ENCODE measurements at places on chromosomes 16 and 17.

DNA sequence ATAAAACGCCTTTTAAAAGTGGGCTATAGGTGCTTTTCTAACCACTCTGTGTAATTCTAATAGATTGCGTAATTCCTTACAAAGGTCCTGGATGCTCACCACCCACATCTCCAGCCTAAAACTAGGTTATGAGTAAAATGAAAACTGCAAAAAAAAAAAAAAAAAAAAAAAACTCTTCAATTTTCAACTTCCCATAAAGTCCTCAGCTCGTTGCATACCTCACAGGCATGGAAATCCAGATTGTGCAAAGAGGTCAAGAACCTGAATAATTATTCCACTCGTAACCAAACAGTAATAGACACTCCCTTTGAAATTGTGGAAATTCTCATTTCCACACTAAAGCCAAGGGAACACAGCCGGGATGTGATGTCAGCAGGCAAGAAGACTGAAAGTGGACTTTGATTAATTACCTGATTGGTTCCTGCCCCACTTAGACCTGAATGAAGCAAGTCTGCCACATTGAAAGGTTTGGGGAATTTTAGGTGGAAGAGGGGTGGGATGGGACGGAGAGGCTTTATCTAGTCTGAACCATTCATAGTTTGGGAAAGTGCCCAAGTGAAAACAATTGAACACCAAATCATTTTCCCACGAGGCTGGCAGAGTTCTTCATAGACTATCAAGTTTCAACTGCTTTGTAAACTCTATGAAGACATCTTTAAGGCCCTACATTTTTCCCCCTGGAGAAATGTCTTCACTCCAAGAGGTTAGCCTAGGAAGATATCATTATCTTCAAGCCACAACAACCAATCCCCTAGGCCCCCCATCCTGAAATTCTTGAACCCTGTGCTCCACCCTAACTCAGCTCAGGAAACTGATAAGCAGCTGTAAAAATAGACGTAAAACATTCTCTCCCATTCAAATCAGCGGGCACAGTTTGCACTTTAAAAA, 49.1 kb upstream of the TANC2 start:
- peak; percentile 33 for DNase-seq

- DNase-seq: peak; percentile 81
Measured at GRCh38 chr16:58515125-58515870, at the start of gene SETD6. Gene SETD6 (plus strand): TSS chr16:58515517. CDS start chr16:58515538, 21 bp downstream.

- DNase-seq: no peak
Measured at GRCh38 chr17:7650509-7651096, at the start of gene ATP1B2. Gene ATP1B2 (plus strand): TSS chr17:7650926. CDS start chr17:7651519, 593 bp downstream.

- peak; percentile 98 for DNase-seq
Measured at GRCh38 chr16:14285513-14286367, 214.6 kb downstream of the MRTFB start.

GRCh38 chr17:48613862-48614694, 1.0 kb downstream of the HOXB8 start:
- no peak for DNase-seq

DNA sequence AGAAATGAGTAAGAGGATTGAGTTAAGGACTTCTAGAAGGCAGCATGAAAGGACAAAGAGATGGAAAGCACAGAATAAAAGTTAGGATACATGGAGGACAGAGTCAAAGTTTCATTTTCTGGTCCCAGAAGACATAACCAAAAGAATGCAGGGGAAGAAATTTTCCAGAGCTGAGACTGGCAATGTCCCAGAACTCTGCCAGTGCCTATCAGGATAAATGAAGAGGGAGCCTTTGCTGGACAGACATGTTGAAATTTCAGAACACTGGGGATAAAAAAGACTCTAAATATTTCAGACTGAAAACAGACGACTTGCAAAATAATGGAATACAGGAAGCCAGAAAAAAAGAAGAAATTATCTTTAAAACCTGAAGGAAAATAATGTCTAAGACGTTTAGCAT, 55.7 kb downstream of the NT5M start:
- DNase-seq: no peak

DNA sequence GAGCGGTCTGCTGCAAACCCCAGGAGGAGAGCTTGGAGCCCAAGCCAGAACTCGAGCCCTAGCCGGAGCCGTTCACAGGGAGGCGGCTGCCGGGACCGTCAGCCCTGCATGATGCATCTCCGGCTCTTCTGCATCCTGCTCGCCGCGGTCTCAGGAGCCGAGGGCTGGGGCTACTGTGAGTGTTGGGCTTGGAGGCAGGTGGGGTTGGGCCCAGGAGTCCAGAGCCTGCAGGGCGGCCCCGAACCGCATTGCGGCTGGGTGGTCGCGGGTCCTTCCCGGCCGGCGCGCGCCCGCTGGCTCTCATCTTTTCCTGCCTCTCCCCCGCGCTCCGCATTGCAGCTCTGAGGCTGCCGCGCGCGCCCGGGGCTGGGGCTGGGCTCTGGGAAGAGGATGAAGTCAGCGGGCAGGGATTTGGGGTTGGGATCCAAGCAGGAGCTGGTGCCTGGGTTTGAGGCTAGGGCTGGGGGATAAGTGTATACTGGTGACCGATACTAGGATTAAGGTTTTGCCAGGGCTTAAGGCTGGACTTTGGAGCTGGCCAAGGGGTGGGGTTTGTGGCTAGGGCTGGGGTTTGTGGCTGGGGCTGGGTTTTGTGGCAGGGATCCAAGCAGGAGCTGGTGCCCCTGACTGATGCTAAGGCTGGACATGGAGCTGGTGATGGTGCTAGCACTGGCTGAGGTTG, 532 bp downstream of the CNTNAP1 start:
- peak; percentile 41 for DNase-seq

GRCh38 chr17:76997981-76998531, 129.9 kb downstream of the MGAT5B start:
- peak; percentile 50 for DNase-seq

GRCh38 chr16:75495076-75495674, at the start of gene CHST6:
Gene CHST6 (minus strand): TSS chr16:75495441. CDS start chr16:75479828, 15,613 bp downstream.
- peak; percentile 50 for DNase-seq

GRCh38 chr16:5058476-5058875, 7.3 kb downstream of the C16orf89 start:
- DNase-seq: peak; percentile 37

- peak; percentile 77 for DNase-seq
Measured at GRCh38 chr16:86509759-86510464, 415 bp upstream of the FOXF1 start.

DNA sequence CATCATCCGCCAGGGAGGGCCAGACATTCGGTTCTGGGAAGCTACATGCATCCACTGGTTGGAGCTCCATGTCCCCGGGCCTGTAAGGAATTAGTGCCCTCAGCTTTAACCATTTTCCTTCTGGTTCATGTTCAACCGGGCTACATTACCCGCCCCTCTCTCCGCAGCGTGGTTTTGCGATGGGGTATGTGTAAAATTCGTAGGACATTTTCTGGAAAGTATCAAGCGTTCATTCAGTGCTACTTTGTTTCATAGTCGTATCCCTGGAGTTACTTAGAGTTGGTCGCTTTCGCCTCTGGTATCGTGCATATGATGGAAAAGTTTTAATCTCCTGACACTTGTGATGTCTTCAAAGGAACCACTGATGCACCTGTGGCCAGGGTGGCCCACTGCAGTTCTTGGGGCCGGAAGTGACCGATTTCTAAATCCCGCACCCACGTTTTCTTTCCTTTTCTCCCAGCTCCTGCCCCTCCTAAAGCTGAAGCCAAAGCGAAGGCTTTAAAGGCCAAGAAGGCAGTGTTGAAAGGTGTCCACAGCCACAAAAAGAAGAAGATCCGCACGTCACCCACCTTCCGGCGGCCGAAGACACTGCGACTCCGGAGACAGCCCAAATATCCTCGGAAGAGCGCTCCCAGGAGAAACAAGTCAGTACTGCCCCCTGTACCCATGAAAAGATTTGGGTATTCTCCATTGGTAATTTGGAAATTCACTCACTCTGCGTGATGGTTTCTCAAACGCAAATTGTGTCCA, 637 bp downstream of the RPL23A start:
- DNase-seq: no peak

- no peak for DNase-seq
Measured at GRCh38 chr17:29948448-29949215, 7.2 kb downstream of the EFCAB5 start.

- DNase-seq: no peak
Measured at GRCh38 chr16:4656221-4656620, 31.6 kb downstream of the MGRN1 start.

DNA sequence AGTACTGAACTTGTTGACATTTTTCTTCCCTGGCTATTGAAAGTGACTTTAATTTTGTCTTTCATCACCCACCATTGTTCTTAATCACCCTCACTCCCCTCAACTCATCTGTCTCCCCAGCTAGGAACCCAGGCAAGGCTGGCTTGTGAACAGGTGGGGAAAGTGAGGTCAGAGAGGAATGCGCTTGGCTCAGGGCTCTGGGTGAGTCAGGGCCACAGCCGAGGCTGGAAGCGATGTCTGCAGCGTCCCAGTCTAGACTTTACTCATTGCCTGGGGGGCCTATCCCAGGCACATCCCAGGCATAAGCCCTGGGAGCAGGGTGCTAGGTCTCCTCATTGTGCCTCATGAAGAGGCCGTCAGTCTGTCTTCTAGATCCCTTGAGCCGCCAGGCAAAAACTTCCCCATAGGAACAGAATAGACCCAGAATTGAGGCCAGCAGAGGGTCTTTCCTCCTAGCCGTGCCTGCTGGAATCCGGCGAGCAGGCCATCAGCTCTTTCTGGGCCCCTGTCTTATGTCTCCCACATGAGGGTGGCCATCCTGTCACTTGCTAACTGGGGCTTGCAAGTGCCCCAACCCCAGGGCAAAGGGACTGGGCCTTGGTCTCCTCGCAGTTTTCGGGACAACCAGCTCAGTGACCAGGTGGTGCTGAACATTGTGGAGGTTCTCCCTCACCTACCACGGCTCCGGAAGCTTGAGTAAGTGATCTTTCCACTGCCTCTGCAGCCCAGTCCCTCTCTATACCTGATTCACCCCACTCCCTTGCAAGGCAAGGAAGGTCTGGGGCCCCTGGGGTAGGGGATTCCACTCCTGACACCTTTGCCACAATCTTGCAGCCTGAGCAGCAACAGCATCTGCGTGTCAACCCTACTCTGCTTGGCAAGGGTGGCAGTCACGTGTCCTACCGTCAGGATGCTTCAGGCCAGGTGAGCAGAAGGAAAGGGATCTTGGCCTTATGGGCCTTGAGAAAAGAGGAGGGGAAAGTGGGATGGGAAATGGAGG, 40.1 kb downstream of the NLRC5 start:
- DNase-seq: peak; percentile 83

GRCh38 chr17:8237175-8237574, 10.7 kb downstream of the CTC1 start:
- no peak for DNase-seq

DNA sequence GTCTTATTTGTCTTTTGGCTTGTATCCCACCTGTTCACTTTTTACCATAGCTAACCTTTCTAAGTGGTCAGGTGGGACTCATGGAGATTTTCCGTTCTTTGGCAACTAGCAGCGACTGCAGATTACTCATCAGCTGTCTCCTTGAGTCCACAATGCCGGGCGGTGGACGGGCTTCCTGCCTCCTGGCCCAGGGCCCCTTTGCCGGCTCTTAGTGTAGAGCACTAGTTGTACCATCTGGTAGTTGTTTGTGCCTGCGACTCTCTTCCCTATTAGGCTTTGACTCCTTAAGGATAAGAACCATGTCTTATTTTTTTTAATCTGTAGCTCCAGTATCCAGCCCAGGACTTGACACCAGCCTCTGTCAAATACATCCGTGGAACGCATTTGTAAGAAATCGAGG, 399.9 kb downstream of the WWOX start:
- no peak for DNase-seq

DNA sequence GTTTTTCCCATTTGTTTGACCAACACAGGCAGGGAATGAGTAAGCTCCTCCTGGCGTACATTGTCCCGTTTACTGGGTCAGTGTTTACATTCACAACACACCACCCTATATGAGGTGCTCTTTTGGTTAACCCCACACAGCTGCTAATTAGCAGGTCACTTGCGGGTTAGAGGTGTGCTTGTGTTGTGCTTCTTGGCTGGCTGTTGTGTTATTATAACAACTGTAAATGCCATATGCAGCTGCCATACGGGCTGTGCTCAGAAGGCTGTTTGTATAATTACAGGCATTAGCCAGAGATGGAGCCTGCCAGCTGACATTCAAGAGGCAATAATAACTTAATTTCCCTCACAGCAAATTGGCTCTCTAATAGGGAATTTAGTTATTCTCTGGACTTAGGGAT, 205.1 kb upstream of the ELAC2 start:
- DNase-seq: no peak

DNA sequence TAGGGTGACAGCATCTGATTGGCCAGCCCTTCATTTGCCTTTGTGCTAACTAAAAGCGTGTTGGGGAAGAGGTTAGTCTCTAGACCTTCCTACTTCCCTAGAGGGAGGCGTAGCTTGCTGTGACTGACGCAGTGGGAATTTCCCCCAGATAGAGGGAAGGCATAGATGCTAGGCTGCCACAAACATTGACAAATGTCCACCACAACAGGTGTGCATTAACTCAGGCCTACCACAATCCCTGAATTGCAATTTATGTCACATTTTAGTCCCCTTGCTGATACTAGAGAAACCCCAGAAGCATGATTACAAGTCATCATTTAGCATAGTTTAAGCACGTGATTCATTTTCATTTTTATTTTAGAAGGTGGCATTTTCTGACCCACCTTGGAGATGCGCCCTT, 76.3 kb upstream of the WSB1 start:
- DNase-seq: no peak

DNA sequence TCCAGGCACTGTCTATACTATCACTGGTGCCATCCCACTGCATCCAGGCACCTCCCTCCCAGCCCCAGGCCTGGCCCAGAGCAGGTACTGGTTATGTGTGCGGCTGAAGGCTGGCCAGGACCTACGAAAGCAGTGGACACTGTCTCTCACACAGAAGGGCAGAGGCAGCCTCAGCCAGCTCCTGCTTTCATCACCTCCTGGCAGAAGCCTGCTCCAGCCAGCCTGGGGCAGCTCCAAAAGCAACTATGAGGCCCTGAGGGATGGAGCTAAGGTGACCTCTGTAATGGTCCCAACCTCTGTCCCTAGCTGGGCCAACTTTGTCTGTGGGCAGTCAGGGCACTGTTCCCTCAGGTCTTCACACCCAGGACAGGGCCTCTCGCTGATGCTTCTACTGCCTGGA, 18.8 kb downstream of the HSD11B2 start:
- DNase-seq: no peak

DNA sequence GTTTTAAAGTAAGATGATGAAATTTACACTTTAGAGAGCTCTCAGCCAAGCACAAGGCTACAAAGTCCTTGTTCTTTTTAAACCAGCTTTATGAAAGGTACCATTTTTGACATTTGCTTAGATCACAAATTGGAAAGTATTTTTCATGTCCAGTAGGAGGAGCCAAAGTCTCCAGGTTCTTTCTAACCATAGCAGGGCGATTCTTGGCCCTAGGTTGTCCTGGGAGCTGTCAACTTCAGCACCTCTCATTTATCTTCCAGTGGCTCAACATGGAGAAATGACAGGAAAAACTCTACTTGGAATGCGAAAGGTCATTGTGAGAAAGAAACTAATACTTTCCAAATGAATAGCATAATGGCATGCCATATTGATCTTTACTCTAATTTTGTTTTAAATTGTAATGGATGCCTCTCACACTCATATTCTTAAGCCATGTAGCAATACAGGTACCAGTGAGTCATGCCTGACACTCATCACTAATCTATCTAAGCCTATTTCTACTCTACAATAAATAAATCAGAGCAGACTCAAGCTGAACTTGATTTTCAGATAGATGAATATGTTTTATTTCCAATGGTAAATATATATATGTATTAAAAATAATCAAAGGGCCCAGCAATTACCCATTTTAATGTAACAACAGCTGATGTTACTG, 919.1 kb upstream of the EEF2KMT start:
- DNase-seq: peak; percentile 2
